ENCODE measurements at places on chromosomes 2 and 18.

DNA sequence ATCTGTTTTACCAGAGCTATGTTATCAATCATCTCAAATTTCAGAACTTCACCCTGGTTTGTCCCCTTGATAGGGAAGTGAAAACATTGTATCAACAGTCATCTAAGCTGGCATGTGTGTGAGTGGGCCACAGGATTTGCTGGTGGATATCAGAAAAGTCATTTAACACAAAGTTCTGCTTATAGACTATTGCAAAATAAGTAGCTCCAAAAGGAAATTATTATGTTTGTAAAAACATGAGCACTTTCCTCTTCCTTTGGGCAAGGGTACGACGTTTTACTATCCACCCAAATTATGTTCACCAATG lies 20.7 kb upstream of the COPS8 start:
- DNase-seq, result no peak

DNA sequence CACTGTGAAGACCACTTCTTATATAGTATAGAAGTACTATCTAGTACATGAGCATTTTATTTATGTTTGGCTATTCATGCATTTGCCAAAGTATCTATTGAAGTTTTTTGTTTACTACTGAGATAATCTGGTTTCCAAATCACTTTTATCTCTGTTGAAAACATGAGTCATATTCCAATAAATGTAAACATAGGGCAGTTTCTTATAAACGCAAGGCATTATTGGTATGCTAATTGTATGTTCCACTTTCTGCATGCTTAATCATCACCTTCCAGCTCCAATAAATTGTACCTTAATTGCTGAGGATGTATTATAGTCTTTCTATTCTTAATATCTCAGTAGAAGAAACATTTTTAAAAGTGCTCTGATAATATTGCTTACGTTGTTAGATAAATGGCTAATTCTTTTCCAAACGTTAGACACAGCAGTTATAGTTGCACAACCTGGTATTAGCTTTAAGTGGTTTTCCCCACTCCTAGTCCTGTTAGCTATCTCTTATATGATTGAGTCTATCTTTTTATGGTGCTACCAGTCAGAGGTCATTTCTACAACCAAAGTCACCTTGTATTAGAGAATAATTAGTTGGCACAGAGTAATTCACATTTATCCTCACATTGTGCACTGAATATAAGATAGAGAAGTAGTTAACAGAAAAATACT lies 17.2 kb downstream of the ITGA4 start:
- no peak for DNase-seq

- DNase-seq, result no peak
These were observed 43.7 kb downstream of the TWIST2 start for GRCh38 chr2:238891457-238892203.

DNA sequence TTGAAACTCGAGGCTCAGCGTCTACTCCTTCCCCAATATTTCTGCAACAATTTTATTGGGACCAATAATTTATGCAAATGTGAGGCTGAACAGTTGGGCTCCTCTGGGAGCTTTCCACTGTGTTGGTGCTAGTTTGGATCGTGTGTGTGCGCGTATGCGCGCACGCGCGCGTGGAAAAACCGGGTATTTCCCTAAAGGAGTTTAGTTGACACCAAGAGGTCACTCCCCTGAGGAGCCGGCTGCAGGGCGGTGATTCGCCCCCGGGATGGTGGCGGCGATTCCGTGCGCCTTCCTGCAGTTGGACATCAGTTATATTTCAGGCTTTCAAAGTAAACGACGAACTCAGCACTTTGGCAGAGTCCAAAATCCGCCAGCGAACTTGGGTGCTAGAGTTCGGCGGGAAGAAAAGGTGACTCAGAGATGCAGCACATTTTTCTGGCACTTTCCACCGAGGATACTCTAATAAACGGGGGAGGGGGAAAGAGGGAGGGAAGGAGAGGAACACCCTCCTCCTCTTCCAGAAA lies 186.5 kb upstream of the FANCL start:
- DNase-seq, result peak; percentile 72

DNA sequence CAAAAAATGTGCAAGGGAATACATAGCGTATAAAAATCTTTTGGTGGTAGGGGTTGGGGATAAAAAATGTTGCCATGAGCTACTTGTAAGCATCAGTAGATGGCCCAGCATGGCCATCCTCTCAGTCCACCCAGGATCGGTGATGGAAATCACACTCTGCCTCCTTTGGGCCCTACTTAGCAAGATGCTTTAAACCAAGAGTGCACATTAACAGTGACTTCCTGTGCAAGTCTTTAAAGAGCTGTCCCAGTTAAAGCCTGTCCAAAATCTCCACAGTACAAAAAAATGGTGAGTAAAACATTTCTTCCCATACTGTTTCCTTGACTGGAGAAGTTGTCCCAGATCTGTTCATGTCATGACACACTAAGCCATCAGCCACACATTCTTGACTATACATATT lies 18.0 kb downstream of the ANKRD44 start:
- DNase-seq, result no peak

GRCh38 chr18:36724591-36725001 lies 104.2 kb downstream of the TPGS2 start:
- DNase-seq, result no peak

- peak; percentile 48 for DNase-seq
These were observed at the start of gene CXCR4 for GRCh38 chr2:136117909-136118818. TSS of gene CXCR4 (minus strand) at chr2:136118149. CDS start at chr2:136118060, 89 bp downstream.

- no peak for DNase-seq
These were observed 74.1 kb downstream of the MMADHC start for GRCh38 chr2:149513461-149513860.

- peak; percentile 95 for DNase-seq
These were observed 60.8 kb downstream of the MFSD6 start for GRCh38 chr2:190468814-190469569.

DNA sequence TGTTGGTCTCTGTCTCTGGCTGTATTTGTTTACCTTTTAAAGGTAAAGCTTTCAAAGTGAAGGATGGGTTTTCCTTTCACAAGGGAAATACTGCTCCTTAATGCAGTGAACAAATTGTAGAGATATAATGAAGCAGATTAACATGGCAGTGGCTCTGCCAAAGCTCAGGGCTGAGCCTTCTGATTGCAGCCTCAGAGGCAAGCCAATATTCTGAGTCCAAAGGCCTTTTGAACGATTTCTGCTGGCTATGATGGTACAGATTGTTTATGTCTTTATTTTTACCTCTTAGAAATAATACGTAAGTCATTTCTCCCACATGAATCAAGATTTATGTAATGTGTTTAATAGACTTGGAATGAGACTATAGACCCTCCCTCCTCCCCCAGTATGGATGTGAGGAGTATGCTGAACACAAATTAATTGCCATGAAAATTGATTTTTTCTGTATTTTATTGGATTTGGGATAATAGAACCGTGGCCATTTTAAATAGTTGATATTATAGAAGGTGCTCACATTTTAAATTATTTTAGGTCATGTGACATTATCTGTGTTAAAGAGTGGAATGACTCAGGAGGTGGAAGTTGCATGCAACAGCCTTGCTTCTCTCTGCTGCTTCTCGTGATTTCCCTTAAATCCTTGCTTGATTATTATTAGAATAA lies 772 bp downstream of the SCN2A start:
- no peak for DNase-seq

GRCh38 chr2:26173776-26174482 lies 1.0 kb downstream of the GAREM2 start:
- no peak for DNase-seq

DNA sequence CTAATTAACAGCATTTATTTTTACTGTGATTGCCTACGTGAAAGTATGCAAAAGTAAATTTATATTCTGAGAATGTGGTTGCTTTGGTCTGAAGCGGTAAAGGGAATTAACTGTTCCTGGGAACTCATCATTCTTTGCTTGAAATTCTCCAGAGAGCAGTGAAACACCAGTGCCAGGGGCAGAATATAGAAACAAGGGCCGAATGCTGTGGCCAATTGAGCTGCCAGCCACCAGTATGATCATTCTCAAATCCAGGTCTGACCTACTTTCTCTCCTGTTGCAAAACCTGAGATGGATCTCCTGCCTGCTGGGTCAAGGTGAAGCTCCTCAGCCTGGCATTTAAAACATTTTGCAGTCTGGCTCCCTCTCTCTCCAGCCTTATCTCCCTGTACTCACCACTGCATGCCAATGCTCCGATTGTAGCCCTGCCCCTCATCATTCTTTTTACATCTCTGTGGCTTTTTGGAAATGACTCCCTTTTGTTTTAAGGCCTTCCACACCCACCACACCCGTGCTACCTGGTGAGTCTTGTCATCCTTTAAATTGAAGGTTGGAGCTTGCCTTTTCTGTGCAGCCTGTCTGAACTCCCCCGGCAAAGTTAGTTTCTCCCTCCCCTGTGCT lies 94.5 kb upstream of the TMEM178A start:
- DNase-seq, result no peak

GRCh38 chr18:6150430-6150829 lies 255.1 kb upstream of the TMEM200C start:
- no peak for DNase-seq

DNA sequence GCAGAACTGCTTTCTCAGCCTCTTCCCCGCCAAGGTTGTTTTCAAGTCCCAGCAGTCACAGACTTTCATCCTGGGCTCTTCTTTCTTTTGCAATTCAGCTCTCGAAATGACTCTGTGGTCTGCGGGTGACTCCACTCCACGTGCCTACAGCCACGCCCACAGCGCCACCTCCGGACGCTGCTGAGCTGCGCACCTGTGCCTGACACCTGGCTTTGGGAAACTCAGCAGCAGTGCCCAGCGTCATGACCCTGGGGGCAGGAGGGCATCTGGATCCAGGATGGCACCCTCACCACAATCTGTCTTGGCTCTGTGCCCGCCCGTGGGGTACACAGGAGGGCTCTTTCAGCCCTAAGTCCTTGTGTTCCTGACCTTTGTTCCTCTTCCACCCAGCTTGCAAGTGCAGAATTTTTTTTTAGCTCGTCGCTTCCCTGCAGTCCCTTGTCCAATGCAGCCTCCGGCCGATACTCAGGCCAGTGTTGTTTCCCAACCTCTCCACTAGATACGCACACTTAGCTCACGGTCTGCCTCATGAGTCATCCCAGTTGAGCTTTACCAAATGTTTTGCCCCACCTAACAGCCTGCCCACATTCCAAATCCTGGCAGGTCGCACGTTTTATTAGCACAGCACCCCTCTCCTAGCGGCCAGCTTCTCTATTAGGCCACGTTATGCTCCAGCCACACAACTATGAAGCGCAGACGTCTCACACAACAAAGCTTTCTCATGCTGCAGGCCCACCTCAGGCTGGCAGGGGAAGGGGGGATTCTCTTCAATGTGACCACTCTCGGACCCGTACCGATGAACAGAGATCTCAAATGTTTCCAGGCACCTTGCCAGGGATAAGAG lies 6.5 kb upstream of the CAPN10 start:
- peak; percentile 72 for DNase-seq

DNA sequence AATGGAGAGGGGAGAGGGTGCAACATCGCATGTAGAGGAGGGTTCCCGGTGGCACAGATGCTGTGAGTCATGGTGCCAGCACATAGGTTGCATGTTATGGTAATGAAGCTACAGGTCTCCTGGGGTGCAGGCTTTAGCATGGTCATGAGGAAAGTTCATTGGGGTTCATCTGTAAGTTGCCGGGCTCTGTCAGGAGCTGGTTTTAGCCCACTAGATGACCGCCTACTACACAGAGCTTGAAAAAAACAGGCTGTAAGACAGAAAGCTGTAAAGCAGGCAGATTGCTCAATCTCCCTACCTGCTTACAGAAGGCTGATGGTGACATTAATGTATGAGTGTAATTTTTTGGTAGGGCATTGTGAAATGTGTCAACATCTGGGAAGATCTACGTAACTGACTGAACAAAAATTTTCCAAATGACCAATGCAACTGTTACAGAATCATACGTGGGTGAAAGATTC lies 23.9 kb downstream of the DYSF start:
- no peak for DNase-seq

GRCh38 chr2:241517297-241517696 lies 8.9 kb upstream of the STK25 start:
- DNase-seq, result no peak
